ENCODE measurements at places on chromosomes 3 and 15. TPM values are rescaled to one million over a fixed set of nuclear protein-coding genes. Genes with fewer than 3 reads are reported as not detected.

DNA sequence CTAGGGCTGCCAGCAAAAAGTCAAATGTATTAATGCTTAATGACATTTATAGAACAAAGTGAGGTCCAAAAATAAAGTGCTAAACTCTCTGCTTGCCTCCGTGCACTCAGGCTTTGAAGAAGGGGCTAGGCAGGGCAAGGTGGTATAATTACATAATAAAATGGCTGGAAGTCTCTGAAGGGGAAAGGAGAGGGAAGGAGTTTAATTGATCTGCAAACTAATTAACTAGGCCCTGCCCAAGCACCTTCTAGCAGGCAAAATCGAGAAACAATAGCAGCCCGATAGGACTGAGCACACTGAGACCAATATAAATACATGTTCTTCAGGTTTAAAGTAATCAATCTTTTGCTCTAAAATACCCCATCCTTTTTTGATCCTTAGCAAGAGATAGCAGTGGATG, 13.0 kb downstream of the DIS3L start:
- H3K27ac ChIP-seq: no peak overlapping the region
- H3K36me3 ChIP-seq: peaks cover 16% of the 10 kb centered on the region
- DNase-seq: no peak
- no peaks in the 10 kb centered on the region for H3K27me3 ChIP-seq
- H3K4me1 ChIP-seq: peaks cover 5% of the 10 kb centered on the region

- no peaks in the 10 kb centered on the region for H3K27me3 ChIP-seq
- no peaks in the 10 kb centered on the region for H3K36me3 ChIP-seq
- H3K4me3 ChIP-seq: no peak overlapping the region
- DNase-seq: no peak
- no peaks in the 10 kb centered on the region for H3K4me1 ChIP-seq
Observed at GRCh38 chr3:170670504-170670903, 84.6 kb upstream of the SLC7A14 start.

GRCh38 chr15:39786447-39787056, 3.9 kb upstream of the FSIP1 start:
- peaks cover 10% of the 10 kb centered on the region for H3K4me1 ChIP-seq
- no peak overlapping the region for H3K4me3 ChIP-seq
- H3K36me3 ChIP-seq: no peaks in the 10 kb centered on the region
- no peak overlapping the region for H3K27ac ChIP-seq
- H3K27me3 ChIP-seq: no peaks in the 10 kb centered on the region

DNA sequence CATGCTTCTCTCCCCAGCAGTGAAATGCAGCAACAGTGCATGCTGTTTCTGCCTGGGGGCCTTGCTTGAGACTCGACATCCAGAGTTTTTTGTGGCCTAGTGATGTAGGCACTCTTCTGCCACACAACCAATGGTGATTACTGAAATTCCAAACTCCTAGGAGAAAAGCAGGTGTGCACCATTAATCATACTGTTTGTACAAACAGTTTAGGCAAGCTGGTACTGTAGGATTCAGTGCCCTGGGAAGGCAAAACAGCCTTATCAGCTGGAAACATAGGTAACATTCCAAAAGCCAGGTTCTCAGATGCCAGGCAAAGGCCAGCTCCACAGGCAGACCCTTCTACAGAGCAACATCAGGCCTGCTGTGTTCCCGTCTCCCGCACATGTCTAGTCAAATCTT, 17.5 kb upstream of the RBP1 start:
- no peaks in the 10 kb centered on the region for H3K4me1 ChIP-seq
- H3K36me3 ChIP-seq: no peaks in the 10 kb centered on the region
- DNase-seq: no peak
- no peaks in the 10 kb centered on the region for H3K27me3 ChIP-seq

DNA sequence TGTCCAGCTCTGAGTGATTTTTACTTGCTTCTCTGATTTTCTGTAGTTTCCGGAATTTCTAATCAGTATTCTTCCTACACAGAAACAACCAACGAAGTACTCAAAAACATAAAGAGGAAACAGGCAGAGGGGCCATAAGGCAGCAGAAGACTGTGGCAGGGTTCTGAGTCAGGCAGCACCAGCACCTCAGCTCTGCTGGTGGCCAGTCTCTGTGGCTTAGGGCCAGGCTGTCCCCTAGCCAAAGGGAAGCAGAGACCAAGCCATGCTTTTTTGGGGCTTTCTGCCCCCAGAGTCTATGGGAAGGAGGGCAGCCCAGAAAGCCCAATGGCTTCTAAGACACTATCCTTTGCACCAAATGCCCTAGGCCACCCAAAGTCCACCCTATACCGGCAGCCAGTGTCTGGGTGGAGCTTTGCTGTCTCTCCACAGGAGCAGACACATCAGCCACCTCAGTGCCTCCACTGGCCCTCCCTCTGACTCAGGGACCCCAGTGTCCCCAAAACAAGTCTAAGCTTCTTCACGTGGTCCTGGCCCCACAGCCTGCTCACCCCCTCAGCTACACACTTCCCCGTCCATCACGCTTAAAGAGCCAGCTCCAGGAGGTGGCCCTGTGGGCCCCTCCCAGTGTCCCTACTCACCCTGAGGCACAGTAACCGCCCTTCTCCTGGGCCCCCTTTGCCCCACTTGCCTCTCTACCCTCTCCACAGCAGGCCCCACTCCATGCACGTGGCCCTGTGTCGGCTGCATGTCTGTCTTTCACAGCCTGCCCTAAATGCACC, 46.2 kb downstream of the CCDC12 start:
- peak overlapping the region; percentile 74 for H3K27ac ChIP-seq
- H3K27me3 ChIP-seq: no peaks in the 10 kb centered on the region
- H3K4me3 ChIP-seq: no peak overlapping the region

- H3K4me1 ChIP-seq: no peaks in the 10 kb centered on the region
- no peak overlapping the region for H3K4me3 ChIP-seq
- H3K27me3 ChIP-seq: peaks cover under 1% of the 10 kb centered on the region
- no peak overlapping the region for H3K27ac ChIP-seq
- H3K36me3 ChIP-seq: no peaks in the 10 kb centered on the region
Observed at GRCh38 chr3:42680271-42680670, 5.1 kb upstream of the KLHL40 start.

DNA sequence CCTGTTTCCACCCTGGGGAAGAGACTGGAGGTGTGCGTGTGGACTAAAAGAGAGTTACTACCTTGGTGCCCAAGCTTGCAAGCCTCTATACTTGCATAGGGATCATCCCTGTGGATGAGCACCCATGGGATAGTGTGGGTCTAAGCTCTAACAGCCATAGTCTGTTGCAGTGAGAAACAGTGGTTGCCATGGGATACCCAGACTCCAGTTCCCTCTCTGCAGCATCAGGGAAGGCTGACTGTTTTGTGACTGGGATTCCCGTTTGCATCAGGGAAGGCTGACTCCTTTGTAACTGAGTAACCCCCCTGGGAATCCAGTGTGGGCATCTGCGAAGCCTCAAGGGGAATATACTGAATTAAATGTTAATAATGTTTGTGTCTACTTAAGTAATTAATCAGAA, 196.1 kb downstream of the ZNF621 start:
- no peak overlapping the region for H3K27ac ChIP-seq
- H3K4me3 ChIP-seq: no peak overlapping the region
- no peak for DNase-seq
- H3K27me3 ChIP-seq: no peaks in the 10 kb centered on the region

DNA sequence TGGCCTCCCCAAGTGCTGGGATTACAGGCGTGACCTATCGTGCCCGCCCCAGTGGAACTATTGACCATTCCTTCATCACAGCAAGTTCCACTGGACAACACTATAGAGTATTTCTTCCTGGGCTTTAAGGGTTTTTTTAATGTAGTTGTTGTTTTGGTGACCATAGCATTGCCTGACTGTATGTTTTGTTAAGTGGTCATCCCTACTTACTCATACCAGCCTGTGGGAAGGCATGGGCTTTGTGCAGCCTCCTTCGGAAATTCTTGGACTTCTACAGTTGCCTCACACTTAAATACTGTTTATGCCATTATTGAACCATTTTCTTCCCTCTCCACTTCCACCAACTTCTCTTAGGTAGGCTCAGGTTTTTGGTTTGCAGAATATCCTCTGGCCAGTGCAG, 19.9 kb upstream of the ALPK3 start:
- no peak for DNase-seq
- no peaks in the 10 kb centered on the region for H3K4me1 ChIP-seq
- no peak overlapping the region for H3K27ac ChIP-seq
- no peaks in the 10 kb centered on the region for H3K27me3 ChIP-seq
- no peaks in the 10 kb centered on the region for H3K36me3 ChIP-seq

GRCh38 chr15:58934521-58934920, 1.0 kb upstream of the SLTM start:
- peaks cover 32% of the 10 kb centered on the region for H3K4me1 ChIP-seq
- DNase-seq: no peak
- no peaks in the 10 kb centered on the region for H3K27me3 ChIP-seq
- H3K4me3 ChIP-seq: no peak overlapping the region
- peak overlapping the region; percentile 100 for H3K27ac ChIP-seq

SHQ1 gene
- total RNA-seq: 21.3 TPM

RASGRP1 gene
- total RNA-seq: 1.9 TPM

CHRFAM7A gene
- 0.96 TPM for total RNA-seq

CPN2 gene
- total RNA-seq: not detected

NUP210 gene
- 202 TPM for total RNA-seq

DPPA4 gene
- not detected for total RNA-seq

Measured in transverse colon (tissue), 4 donors.